ENCODE measurements at places on chromosomes 5 and 9.

GRCh38 chr5:173530547-173530946 lies 85.9 kb downstream of the BOD1 start:
- no peak for DNase-seq

GRCh38 chr5:8773046-8773615 lies 772.7 kb downstream of the SEMA5A start:
- DNase-seq, result no peak

DNA sequence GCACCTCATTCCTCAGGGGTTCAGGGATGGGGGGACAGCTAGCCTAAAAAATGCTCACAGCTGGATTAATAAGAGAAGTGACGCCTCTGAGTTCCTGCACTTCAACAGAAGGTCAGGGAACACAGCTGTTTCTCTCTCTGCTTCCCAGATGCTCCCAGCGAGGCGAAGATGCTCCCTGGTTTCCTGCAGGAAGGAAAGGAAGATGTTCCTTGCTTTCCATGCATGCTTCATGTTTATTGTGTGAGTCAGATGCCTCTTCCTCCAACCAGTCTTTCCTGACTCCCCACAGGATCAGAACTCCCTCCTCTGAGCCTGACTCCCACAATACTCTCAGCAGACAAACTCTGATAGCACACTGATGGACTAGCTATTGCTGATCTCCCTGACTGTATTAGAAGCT lies 71.9 kb downstream of the MFAP3 start:
- no peak for DNase-seq

DNA sequence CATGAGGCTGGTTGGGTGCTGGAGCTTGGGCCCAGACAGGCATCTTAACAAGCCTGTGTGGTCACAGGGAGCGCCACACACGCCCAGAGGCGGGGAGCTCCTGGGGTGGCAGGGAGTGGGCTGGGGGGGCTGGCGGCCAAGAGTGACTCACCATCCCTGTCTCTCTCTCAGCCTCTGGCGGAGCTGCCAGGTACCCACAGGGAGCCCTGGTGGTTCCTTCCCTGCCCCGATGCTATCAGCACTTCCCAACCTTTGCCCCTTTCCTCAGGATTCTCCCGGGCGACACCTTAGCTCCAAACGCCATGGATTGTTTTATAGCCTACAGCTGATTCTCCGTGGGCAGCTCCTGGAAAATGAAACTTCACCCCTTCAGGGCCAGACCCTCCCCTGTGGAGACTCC lies 5.5 kb downstream of the SLC9A3 start:
- no peak for DNase-seq

DNA sequence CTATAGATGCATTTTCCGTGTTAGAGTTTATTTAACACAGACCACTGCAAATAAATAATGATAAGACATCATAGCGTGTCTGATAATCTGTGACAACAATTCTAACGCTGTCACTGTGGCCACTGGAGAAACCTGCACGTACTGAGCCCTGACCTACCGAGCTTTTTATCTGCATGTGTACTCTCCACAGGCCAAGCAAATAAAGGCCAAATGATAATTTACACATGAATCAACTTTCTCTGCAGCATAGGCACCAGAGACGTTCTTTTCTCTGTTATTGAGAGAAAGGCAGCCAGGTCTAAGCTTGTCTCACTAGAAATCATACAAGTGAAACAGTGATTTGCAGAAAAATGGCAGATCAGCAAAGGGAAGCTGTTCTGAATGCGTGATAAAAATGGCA lies 75.8 kb downstream of the POU5F2 start:
- no peak for DNase-seq

DNA sequence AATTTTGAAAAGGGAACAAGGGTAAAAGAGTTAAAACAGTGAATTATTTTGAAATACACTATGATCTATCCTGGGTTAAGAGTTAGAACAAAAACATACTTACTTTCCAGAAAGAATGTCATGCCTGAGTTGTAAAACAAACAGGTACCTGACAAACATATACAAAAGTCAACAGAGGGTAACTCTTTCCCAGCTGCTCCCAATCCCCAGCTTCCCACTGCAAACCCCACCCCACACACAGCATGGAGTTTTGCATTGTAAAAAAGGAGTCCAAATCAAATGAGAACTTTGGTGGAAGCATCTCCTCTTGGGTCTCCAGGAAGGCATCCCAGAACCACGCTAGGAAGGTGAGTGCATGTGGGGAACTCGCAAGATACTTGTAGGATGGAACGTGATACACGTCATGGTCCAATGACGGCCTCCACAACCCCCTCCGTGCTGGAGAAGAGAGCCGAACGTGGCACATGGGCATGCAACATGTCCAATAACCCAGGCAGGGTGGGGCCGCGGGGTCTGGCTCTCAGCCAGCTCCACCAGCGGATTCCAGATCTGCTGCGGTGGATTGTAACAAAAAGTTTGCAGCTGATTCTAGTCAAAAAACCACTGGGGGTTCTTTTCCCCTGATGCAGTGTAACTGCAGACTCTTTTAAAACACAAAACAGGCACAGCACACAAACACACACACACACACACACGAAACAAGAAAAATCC lies 55.8 kb downstream of the EPB41L4B start:
- DNase-seq, result no peak

GRCh38 chr5:111726986-111727385 lies 30.0 kb downstream of the NREP start:
- no peak for DNase-seq

GRCh38 chr5:9212605-9213004 lies 333.3 kb downstream of the SEMA5A start:
- no peak for DNase-seq

DNA sequence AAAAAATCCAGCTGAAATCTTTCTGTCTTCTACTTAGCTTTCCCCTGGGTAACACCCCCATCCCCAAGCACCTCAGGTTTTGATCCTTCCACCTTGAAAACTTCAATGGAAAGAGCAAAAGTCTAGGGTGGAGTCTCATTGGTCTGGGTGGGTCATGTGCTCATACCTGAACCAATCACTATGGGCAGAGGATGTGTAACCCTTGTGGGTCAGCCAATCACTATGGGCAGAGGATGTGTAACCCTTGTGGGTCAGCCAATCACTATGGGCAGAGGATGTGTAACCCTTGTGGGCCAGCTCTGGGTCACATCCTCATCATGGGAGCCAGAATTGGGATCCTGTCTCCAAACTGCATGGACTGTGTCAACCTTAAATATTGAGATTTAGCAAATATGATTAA lies 18.5 kb downstream of the NAIF1 start:
- no peak for DNase-seq

GRCh38 chr5:163889369-163889768 lies 383.9 kb downstream of the MAT2B start:
- no peak for DNase-seq

GRCh38 chr5:88486431-88486830 lies 217.8 kb upstream of the TMEM161B start:
- no peak for DNase-seq

GRCh38 chr5:127586811-127587210 lies 62.1 kb upstream of the CTXN3 start:
- no peak for DNase-seq

GRCh38 chr9:71058660-71059059 lies 62.8 kb downstream of the TRPM3 start:
- no peak for DNase-seq

GRCh38 chr5:67187006-67187715 lies 9.4 kb downstream of the CD180 start:
- no peak for DNase-seq

DNA sequence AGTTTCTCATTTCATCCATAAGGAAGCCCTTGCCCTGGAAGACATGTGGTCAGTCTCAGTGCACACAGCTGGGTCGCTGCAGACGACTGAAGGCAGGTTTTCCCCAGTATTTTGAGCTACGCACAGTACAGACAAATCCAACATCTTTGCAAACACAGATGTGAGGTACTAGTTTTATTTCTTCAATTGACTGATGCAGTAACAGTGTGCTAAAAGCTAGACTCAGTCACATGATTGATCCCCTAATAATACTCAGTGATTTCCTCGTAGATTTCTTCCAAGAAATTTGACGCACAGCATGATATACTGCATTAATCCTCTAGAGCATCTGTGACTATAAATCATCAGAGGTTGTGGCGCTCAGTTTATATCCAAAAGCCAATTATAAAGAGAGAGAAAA lies 346.1 kb downstream of the DIRAS2 start:
- no peak for DNase-seq
